ENCODE measurements at places on chromosomes 1 and 21.

- ATAC-seq, result no peak
Measured at GRCh38 chr1:228781161-228781808, 46.0 kb downstream of the RHOU start.

DNA sequence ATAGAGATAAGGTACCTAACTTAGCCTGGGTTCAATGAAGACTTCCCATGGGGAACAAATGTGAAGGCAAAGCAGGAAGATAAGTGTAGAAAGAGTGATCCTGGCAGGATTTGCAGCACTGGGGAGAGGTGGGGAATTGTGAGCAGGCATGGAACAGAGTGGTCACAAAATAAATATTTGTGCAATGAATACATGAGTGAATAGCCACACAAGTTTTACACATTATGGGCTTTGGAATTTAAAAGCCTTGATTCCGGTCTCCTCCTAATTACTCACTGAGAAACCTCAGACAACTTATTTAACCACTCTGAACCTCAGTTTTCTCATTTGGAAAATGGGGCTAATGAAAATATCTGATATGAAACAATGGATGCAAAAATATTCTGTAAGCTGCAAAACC, 148.3 kb downstream of the ELAVL4 start:
- no peak for ATAC-seq

- ATAC-seq, result no peak
Measured at GRCh38 chr1:33132549-33132948, 49.3 kb downstream of the TRIM62 start.

DNA sequence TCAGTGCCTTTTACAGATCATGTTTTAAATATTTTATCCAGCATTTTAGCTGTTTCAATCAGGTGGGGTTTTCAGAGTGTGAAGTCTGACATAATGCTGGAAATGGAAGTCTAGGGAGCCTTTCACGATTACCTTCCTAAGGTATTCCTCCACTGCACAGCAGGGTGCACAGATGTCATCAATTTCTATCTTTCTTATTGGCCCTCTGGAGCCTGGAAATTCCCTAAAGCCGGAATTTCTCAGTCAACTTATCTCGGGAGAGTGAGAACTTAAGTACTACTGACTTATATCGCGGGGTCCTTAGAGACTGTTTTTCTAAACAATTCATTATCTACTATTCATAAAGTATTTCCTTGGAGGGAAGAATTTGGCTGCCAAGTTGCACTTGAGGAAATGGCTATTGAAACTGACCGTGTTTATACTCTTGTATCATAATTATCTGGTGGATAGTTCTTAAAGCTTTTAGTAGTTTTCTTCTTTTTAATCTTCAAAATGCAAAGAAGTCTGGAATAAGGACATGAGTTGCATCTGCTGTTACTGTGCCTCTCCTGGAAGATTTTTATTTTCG, 311.8 kb upstream of the B3GALT2 start:
- no peak for ATAC-seq

DNA sequence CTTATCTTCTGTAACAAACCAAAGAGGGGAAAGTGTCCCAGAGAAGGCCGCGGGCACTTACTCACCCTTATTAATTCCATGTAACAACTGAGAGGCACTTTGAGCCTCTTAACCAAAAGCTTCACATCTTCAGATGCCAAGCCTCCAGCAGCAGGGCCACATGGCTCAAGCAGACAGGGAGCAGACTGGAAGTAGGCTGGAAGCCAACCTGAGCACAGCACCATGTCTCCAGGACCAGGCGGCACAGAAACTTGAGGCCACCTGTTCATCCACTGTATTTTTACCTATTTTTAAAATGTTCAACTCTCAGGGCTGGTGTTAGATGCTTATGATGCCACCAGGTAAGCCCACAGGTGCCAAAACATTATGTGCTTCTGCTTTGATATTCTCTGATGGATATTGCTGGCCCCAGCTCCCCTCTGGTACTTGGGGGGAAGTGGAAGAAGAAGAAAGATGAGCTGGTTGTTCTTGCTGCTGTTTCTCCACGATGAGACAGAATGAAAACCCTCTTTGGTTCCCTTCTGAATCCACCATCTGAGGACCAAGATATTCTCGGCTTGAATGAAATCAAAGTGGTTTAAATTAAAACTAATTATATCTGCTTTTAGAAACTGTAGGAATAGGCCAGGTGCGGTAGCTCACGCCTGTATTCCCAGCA, 30.6 kb upstream of the SDE2 start:
- ATAC-seq, result no peak

- ATAC-seq, result no peak
Measured at GRCh38 chr1:54047384-54048305, 5.4 kb downstream of the TMEM59 start.

- peak; percentile 83 for ATAC-seq
Measured at GRCh38 chr1:61056573-61057439, 25.6 kb upstream of the NFIA start.

DNA sequence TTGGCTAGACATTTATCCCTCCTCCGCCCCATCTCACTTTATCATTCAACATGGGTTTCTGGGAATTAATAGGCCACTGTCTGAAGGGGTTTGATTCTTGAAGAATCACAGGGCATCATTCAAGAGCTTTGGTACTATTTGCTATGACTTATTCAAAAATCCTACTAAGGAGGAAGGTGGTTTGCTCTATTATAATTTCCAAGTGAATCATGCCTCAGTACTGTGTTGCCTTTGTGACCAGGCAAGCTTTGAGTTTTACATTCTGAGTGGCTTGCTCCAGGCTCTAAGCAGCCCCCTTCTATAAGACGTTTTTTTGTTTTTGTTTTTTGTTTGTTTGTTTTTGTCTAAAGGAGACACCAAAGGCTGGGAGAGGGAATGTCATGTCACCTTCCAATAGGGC, 2.6 kb downstream of the C1orf21 start:
- no peak for ATAC-seq

- no peak for ATAC-seq
Measured at GRCh38 chr1:23422941-23423340, 1.6 kb downstream of the TCEA3 start.

DNA sequence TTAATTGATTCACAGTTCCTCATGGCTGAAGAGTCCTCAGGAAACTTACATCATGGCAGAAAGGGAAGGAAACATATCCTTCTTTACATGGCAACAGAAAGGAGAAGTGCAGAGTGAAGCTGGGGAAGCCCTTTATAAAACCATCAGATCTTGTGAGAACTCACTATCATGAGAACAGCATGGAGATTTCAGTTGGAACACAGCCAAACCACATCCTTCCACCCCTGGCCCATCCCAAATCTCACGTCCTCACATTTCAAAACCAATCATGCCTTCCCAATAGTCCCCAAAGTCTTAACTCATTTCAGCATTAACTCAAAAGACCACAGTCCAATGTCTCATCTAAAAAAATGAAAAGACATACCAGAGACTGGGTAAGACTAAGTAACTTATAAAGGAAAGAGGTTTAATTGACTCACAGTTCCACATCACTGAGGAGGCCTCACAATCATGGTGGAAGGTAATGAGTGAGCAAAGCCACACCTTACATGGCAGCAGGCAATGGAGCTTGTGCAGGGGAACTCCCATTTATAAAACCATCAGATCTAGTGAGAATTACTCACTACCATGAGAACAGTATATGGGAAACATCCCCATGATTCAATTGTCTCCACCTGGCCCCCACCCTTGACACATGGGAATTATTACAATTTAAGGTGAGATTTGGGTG, 105.2 kb downstream of the MRPL39 start:
- no peak for ATAC-seq

GRCh38 chr21:45719177-45719802, 75.8 kb downstream of the PCBP3 start:
- ATAC-seq, result no peak

GRCh38 chr1:35449334-35450008, 107.7 kb downstream of the KIAA0319L start:
- ATAC-seq, result peak; percentile 42

DNA sequence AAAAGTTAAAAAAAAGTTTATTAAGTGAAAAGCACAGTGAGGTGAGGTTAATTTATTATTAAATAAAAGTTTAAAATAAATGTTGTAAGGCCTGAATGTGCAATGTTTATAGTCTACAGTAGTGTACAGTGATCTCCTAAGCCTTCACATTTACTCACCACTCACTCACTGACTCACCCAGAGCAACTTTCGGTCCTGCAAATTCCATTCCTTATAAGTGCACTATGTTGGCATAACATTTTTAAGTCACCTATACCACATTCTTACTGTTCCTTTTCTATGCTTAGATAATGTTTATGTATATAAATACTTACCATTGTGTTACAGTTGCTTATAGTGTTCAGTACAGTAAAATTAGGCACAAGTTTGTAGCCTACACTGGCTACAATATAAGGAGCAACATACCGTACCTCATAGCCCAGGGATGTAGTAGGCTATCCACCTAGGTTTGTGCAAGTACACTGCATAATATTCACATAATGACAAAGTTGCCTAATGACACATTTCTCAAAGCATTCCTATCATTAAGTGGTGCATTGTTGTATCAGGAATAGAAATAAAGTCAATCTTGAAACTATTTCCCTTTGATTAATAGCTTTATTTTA, 426.5 kb upstream of the BRINP3 start:
- no peak for ATAC-seq

- ATAC-seq, result no peak
Measured at GRCh38 chr21:42666023-42666747, 12.8 kb downstream of the PDE9A start.

GRCh38 chr21:30443226-30443625, 3.2 kb downstream of the KRTAP15-1 start:
- ATAC-seq, result no peak

DNA sequence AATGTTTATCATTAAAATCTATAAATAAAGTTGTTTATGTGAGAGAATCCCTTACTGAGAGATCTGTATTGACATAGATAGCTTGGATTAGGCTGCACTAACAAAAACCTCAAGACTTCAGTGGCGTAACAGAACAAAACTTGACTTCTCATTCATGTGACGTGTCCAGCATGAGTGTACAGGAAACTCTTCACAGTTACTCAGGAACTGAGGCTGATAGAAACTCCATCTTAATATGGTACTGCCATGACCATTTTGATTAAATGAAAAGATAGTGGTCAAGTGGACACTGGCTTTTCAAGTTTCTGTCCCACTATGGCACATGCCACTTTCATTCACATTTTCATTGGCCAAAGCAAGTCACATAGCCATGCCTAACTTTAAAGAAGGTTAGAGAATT, 3.7 kb downstream of the ST3GAL3 start:
- no peak for ATAC-seq

GRCh38 chr1:187509091-187509490, 680.3 kb downstream of the PLA2G4A start:
- ATAC-seq, result no peak

GRCh38 chr1:27563341-27563590, 40.7 kb downstream of the AHDC1 start:
- ATAC-seq, result no peak

GRCh38 chr21:46413365-46413696, 45.4 kb upstream of the DIP2A start:
- peak; percentile 92 for ATAC-seq

GRCh38 chr1:247962911-247963588, 2.0 kb upstream of the OR2AK2 start:
- no peak for ATAC-seq

DNA sequence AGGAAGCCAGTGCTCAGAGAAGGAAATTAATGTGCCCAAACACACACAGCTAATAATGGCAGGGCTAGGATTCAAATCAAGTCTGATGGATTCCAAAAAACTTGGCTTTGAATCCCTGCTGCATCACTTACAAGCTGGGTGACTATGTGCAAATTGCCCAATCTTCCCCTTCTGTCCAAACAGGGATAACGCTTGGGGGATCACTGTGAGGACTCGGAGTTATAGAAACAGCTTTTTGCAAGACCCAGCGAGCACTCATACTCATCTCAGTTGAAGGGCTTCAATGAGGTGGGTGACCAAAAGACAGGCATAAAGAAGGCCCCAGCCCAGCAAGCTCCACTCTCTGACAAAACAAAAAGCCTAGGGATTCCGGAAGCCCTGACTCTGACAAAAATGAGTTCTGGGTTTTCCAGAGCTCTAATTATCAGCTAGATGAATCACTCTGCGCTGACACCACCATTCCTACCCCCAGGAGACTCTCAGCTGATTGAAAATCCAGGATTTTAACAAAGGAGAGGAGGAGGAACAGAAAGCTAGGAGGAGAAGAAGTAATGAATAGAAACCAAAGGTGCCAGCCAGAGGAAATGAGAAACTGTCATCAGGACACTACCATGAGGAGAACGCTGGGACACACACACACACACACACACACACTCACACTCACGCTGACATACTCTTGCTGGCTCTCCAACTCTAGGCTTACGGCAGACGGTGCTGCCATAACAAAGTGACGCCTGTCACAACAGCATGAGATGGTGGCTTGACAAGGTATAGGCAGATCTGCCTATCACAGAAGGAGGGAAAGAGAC, 1.6 kb upstream of the STK40 start:
- no peak for ATAC-seq

GRCh38 chr1:30704765-30705509, 18.4 kb downstream of the MATN1 start:
- no peak for ATAC-seq
